ENCODE measurements at places on chromosomes 7 and 10.

GRCh38 chr10:80185578-80186299 is 19.6 kb downstream of the ANXA11 start:
- no peak for DNase-seq

DNA sequence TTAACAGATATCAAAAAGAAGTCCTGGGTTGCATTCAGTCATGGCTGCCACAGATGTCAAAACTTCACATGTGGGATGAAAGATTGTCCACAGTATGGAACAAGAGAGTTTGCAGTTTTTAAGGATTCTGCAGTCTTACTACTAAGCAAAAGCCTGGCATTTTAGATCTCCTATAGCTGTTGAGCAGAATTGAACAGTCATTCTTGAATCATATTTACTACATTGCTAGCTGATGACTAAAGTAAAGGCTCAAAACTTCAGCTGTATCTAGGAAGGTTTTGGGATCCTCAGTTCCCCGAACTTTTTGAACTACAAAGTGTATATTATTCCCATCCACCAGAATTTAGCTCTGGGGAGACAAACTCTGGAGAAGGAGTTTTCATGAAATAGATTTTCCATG is 31.0 kb downstream of the BET1 start:
- DNase-seq = no peak

DNA sequence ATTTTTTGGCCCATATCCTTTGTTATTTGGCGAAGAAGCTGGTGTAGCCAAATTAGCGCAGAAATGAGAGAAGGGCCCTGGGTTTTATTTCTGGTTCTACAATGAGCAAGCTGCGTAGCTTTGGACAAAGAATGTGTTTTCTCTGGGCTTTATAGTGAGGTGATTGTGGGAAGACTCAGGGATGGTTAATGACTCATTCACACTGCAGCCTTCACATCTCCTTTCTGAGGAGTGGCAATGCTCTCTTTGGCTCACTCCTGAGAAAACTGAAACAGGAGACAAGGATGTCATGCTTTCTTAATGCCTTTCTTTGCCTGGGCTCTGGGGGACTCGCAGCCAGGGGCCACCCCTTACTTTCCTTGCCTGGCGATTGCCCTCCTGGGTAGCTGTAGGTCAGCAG is 271.0 kb upstream of the PODXL start:
- no peak for DNase-seq

- DNase-seq = no peak
Observed at GRCh38 chr7:116185956-116186355, 24.4 kb upstream of the TES start.

- no peak for DNase-seq
Observed at GRCh38 chr7:145382762-145383161, 546.9 kb upstream of the TPK1 start.

DNA sequence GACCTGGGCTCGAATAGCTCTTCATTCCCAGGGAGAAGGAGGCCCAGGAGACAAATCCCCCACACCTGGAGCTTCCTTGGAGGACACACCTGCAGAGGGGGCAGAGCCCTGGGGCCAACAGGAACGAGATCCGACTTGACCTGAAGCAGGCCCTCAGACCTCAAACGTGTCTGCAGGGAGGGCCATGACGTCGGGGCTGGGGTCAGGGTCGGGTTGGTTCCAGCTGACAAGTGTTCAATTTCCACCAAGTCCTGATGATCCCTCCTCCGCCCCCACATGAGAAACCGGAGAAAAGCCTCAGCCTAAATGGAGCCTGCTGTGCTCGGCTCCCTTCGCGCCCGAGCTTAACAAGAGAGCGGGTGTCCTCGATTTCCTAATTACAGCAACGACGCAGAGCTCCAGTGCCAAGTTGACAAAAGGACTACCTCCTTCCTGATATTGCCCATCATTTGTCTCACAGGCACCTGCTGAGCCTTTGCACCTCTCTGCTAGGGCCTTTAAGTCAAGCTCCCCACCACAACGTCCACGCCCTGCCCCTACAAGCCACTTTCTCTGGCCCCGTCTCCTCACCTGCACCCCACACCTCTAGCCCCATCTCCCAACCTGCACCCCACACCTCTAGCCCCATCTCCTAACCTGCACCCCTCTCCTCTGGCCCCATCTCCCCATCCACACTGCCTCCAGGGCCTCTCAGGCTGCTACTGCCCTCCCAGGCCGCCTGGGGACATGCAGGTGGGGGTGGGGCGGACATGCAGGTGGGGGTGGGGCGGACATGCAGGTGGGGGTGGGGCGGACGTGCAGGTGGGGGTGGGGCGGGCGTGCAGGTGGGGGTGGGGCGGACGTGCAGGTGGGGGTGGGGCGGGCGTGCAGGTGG is 519.4 kb downstream of the GLRX3 start:
- no peak for DNase-seq

DNA sequence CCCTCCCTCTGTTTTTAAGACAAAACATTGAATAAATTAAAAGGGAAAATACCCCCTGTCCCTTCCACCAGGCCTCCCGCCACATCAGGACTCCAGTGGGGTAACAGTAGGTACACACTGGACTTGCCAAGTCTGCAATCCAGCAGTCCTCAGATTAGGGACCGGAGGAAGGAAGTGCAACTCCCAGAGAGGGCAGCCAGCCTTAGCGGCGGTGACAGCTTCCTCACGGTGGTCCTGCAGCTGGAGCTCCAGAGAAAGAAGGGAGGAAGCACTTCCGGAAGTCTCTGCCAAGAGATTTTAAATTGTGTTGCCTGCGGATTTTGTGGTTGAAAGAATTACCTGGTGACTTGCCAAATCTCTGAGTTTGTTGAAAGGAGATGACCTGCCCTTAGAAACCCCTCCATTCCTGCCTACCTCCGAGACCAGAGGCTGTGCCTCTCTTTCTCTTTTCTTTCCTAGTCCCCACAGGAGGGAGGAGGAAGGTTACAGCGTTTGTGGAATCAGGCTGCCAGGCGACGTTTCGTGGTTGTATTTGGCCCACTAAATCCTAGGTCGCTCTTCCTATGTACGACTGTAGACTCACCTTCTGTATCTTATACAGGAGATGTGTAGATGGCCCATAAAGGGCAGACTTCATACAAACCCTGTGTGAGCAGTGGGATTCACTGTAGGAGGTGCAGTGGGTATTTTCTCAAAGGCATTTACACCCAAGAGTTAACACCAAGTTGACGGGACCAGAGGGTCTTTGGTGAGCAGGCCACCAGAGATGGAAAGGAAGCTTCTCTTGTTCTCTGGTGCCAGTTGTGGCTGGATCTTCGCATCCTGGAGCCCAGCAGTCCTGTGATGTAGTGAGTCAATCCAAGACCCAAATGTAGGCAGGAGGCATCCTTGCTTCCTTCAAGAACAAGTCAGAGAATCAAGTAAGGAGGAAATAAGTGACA is 77.9 kb downstream of the INSIG1 start:
- DNase-seq = no peak

DNA sequence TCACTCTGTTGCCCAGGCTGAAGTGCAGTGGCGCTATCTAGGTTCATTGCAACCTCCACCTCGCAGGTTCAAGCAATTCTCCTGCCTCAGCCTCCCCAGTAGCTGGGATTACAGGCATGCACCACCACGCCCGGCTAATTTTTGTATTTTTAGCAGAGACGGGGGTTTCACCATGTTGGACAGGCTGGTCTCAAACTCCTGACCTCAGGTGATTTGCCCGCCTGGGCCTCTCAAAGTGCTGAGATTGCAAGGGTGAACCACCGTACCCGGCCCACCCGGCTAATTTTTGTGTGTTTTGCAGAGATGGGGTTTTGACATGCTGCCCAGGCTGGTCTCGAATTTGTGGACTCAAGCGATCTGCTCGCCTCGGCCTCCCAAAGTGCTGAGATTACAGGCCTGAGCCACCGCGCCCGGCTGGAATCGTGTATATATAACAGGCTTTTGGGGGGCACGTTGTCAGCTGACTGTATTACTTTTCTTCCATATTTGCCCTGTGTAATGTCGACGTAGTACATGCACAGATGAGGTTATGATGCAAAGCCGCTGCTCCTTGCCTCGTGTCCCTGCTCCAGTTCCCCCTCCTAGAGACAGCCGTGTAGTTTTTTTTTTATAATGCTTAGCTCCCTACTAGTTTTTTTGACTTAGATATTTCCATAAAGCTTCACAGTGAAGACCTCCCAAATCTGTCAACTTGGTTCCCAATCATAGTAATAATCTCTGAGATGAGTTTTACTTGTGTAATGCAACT is 883 bp upstream of the TRA2A start:
- DNase-seq = no peak

GRCh38 chr10:24382596-24382978 is 173.6 kb downstream of the KIAA1217 start:
- no peak for DNase-seq

DNA sequence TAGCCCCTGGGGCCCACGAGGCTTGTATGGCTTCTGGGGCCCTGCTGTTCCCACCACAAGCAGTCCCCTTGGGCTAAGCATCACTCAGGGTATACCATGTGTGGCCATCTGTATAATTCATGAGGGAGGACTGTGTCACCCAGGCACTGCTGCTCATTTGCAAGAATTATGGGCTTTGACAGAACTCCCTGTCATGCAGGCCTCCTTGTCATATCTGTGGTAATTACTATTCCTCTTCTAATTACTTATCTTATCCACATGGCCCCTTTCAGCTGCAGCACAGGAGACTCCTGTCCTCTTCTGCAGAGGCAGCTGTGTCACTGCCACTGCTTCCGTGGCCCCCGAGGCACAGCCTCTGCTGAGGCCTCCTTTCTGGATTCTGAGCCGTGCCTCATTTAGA is 46.3 kb downstream of the LRMDA start:
- no peak for DNase-seq

- no peak for DNase-seq
Observed at GRCh38 chr7:102323914-102324195, 32.4 kb downstream of the SPDYE6 start.

GRCh38 chr7:150850273-150850672 is 2.0 kb upstream of the AOC1 start:
- DNase-seq = no peak

- no peak for DNase-seq
Observed at GRCh38 chr7:70920876-70921275, 211.1 kb upstream of the GALNT17 start.

DNA sequence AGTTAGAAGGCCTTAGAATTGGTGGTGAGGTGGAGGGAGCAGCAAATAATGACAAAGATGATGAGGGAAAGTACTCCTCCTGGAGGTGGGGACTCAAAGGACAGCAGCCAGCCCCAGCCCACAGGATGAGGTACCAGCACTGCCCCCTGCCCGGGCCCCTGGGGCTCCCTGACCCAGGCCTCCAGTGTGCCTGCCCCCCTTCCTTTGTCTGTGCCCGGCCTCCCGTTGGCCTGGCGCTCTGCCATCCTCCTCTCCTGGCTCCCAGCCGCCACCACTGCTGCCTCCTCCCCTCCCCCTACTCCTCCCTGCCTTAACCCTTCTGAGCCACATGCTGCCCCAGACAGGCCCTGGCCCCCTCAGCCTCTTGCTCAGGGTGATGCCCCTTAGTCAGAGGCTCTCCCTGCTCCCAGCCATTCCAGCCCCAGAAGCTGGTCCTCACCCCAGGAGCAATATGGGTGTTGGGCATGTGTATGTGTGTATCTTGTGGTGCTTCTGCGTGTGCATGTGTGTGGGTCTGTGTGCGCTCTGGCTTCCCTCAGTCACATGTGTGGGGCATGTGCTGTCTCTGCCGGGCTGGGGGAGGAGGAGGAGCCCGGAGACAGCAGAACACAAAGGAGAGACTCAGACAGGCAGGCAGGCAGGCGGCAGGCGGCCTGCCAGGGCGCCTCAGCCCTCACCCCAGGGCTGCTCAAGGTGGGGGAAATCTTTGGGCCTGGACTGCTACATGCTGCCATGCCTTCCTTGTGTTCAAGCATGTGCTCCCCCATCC is 2.6 kb downstream of the LDB1 start:
- DNase-seq = peak; percentile 59

GRCh38 chr10:95756809-95757684 is 1.1 kb downstream of the ENTPD1 start:
- DNase-seq = no peak

DNA sequence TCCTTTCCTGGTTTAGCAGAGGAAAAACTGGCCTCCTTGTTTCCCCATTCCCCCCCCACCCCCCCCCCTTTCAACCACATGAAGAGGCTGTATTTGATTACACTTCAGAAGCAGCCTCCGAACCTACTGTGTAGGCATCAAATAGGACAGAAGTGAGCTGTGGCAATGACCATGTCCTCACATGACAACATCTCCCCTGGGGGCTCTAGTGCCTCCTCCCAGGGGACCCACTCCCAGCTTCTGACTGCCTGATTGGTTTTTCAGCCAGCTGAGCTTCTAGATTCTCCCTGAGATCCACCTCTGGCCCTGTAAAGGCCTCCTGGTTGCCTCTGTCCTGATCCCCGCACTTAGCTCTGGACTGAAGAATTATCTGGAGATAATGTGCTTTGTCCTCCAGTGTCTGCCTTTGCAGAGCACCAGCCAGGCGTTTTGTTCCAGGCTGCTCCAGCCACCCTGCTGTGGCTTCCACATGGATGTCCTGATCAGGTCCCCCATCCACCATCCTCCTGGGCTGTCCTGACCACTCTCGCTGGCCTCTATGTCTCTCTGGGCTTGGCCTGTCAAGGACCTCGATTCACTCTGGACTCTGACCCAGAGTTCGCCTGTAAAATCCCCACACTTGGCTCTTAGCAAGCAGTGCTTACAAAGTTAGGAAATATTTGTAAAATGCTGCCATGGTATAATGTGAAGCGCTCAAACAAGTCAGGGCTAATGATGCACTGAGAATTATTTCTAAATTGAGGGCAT is 42.4 kb upstream of the TOMM7 start:
- DNase-seq = no peak

GRCh38 chr10:117755659-117756014 is 213.1 kb downstream of the EMX2 start:
- no peak for DNase-seq

GRCh38 chr10:130994845-130995244 is 316.7 kb downstream of the TCERG1L start:
- no peak for DNase-seq

GRCh38 chr10:79081353-79082034 is 12.7 kb downstream of the ZMIZ1 start:
- no peak for DNase-seq

DNA sequence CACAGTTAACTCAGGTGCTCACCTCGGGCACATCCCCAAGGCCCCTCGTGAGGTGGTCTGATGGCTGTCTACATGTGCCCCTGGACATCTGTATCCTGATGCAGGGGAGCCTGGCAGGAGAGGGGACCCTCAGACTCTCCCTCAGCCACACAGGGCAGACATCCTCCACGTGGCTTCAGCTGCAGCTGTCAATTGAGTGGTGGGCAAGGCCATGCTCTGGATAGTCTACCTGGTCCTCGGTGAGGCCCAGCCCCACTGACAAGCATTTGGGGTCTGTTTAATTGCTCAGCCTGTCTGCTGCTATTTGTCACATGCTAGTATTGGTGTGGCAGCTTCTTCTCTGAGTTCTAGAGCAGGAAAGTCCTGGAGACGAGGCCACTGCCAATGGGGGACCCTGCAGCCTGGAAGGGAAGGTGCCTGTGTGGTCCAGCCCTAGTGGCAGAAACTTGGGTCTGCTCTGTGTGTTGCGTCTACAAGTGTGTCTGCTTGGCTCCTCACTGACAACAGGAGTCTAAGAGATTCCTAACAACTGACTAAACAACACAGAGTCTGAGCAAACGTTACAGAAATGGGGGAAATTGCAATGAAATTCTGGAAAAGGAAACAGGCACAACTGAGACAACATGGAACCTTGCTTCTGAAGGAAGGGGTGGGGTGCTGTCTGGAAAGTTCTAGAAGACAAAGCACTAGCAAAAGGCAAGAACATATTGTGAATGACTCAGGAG is 59.3 kb upstream of the IGFBP3 start:
- DNase-seq = no peak

GRCh38 chr10:77052593-77052992 is 585.0 kb downstream of the KCNMA1 start:
- DNase-seq = no peak

GRCh38 chr7:86925221-86925620 is 134.2 kb downstream of the ELAPOR2 start:
- no peak for DNase-seq

Measured in stimulated activated naive CD4-positive, alpha-beta T cell treated with Interleukin-2 at 50 U/mL for 16 hours (primary cell).